ENCODE measurements at places on chromosomes 16 and 17.
A peak's percentile ranks its signal among the peaks of the same experiment; 100 is the strongest.

DNA sequence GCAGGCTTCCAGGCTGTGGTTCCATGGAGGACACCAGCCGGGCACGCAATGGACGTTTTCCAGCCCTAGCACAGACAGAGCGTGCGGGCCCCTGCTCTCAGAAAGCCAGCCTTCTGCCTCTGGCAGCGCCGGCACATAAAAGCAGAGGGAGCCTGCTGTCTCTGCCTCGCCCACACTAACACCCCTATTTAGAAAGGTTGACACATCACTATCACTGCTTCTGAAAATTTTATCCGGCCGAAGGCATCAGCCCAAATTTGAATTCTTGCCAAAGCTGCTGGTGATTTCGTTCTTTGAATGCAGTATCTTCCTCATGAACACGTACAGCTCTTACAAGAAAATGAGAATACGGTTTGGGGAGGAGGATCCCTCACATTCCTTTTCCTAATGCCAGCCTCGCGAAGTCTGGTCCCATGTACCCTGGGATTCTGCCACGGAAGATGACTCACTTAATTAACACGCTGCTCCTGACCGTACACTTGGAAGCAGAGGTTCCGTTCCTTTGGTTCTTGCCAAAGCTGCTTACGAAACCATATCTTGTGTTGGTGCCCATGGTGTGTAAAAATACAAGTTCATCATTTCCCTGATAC, 1.3 kb upstream of the RAB11FIP3 start:
- DNase-seq, result no peak

GRCh38 chr16:61050547-61050946, 985.7 kb downstream of the CDH8 start:
- DNase-seq, result no peak

- DNase-seq, result no peak
Measured at GRCh38 chr17:29596811-29597210, 3.9 kb downstream of the ANKRD13B start.

- peak; percentile 96 for DNase-seq
Measured at GRCh38 chr17:45277216-45277849, 15.4 kb upstream of the SPATA32 start.

DNA sequence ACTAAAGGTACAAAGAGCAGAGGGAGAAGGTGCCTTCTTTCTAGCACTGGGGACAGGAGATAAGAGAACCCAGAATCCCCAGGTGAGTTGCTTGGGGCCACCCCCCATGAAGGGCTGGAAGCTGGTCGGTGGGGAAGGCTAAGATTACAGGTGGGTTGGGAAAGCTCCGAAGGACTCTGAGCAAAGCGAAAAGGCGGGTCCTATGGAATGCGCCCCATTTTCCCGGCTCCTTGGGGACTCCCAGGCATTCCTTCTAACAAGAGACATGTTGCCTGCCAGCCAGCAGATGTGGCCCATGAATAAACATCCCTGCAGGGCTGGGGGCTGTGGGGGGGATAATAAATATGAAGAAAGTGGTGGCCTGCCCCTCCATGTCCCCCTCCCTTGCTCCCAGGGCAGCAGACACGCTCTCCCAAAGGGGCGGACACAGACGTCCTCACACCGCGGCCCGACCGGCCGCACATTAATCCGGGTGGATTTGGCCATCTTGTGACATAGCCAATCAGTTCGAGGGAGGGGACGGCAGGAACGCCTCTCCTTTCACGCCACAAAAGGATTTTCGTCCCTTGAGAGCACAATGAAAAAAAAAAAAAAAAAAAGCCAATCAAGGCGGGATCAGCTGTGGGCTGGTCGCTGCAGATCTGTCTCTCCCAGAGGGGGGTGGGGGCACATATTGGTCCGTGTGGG, 98.5 kb downstream of the SOX9 start:
- peak; percentile 58 for DNase-seq

DNA sequence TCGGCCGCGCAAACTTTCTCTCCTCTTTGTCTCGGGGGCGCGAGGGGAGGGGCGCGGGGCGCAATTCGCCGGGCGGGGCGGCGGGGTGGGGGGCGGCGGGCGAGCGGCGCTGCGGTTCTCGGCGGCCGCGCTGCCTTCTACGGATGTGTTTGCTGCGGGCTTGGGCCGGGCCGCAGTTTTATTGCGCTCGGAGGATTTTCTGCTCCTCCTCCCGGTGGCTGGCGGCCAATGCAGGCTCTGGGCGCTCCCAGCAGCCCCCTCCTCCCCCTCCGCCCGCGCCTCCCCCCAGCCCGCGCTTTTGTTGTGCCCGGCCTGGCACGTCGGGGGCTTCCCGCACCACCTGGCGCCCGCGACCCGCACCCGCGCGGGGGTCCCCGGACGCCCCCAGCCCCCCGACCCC, at the start of gene TIMP2:
TSS of gene TIMP2 (minus strand) at position 154 of the 400 bp plus-strand sequence. CDS start 299 bp downstream, outside the sequence.
- peak; percentile 96 for DNase-seq

GRCh38 chr17:64231567-64232141, 31.4 kb downstream of the TEX2 start:
- peak; percentile 91 for DNase-seq

DNA sequence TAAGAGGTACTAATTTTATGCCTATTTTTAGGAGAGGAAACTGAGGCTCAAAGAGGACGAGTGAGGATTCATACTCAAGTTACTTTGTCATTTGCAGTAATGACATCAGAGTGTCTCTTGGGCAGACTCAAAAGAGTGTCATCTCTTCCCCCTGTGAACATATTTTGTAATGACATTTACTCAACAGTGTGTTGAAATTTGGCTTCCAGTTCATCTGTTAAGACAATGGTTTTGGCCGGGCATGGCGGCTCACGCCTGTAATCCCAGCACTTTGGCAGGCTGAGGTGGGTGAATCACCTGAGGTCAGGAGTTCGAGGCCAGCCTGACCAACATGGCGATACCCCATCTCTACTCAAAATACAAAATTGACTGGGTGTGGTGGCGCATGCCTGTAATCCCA, 28.9 kb downstream of the WFDC1 start:
- DNase-seq, result no peak

DNA sequence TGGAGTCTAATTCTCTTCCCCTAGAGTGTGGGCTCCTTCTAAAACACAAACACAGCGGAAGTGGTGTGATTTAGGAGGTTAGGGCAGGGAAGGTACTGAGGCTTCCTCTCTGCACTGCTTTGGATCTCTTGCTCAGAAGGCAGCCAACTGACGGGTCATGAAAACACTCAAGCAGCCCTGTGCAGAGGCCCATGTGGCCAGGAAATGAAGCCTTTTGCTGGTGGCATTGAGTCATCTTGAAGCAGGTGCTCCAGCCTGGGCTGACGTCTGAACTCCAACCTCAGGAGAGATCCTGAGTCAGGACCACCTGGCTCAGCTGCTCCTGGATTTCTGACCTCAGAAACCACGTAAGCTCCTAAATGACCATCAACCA, 72.9 kb downstream of the MRM1 start:
- no peak for DNase-seq

DNA sequence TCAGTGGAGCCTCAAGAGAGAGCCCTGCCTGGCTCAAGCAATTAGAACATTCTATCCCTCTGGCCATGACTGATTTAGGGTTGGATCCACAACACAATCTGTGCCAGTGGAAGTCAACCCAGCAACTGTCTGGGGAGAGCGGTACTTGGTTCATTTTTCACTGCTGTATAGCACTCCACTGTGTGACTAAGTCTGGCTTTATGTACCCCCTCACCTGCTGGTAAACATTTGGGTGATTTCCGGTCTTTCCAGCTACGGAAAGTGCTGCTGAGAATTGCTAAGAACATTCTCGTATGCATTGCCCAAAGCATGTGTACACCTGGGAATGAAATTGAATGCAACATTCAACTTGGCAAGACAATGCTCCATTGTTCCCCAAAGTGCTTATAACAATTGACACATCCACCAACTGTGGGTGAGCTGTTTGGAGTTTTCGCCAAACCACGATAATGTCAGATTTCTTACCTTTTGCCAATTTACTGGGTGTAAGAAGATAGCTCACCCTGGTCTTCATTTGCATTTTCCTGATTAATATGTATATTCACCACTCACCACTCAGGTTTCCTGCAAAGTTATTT, 63.5 kb upstream of the MED9 start:
- no peak for DNase-seq

DNA sequence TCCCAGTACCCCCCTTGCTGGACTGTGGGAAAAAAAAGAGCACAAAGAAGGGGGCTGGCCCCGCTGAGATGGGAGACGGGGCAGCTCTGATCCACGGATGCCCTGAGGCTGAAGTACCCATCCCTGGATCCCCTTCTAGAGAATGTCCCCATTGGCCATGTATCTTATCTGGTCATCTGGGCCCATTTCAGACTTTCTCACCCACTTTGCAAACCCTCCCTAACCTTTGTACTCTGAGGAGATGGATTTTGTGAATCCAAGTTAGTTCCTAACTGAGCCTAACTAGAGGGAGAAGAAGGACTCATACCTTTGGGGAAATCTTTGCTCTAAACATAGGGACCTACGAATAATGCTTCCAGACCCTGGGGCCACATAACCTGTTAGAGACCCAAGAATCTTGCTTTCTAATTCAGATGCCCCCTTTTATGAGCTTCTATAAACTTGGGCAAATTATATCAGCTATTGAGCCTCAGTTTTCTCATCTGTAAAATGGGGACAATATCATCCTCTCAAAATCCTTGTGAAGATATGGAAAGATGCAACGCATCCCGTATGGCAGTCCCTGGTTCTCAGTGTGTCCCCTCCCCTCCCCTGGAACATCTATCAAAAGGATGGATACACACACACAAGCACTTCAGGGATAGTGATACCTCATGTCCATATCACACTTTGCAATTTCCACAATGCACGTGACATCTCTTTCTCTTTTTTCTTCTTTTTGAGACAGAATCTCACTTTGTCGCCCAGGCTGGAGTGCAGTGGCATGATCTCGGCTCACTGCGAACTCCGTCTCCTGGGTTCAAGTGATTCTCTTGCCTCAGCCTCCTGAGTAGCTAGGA, 16.8 kb upstream of the FZD2 start:
- no peak for DNase-seq

- DNase-seq, result no peak
Measured at GRCh38 chr17:82085031-82085861, 12.8 kb downstream of the FASN start.

GRCh38 chr16:12210925-12211869, 234.7 kb downstream of the SNX29 start:
- DNase-seq, result no peak

GRCh38 chr17:33964344-33964979, 290.6 kb upstream of the CCL2 start:
- DNase-seq, result no peak

DNA sequence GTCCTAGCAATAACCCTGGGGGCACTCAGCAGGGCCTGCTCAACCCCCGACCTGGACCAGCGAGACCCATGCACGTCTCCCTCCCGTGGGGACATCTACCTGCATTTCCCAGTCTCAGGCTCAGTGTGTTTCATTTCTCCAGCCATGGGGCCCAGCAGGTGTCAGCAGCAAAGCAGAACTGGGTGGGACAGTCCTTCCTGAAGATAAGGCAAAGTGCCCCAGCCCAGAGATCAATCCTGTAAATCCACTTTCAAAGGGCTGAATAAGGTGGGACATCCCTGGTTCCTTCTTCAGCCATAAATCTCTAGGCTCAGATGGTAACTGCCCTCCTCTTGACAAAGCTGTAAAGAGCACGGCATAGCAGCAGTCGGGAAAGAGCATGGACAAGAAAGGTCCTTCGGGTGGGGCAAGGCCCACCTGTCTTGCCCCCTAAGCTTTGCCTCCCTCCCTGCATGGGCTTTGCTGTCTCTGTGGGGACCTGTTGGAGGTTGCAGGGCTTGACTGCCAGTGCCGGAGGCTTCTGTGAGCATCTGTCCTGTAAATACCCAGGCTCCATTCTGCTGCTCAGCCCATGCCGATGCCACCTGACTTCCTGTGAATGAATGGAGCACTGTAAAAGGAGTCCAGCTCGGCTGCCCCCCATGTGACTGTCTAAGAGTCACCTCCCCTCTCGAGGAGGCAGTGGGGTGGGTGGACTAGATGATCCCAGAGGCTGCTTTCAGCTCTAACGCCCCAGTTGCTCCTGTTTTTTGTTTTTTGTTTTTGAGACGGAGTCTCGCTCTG, 84.8 kb upstream of the TBC1D3K start:
- DNase-seq, result peak; percentile 33

Measured in WERI-Rb-1 (cell line).